ENCODE measurements at places on chromosomes 13 and 19. TPM values are rescaled to one million over a fixed set of nuclear protein-coding genes. Genes with fewer than 3 reads are reported as not detected.

Gene NANOS3
- not detected for total RNA-seq

Gene KIR2DL3
- not detected for total RNA-seq

Gene PEG3
- 0.84 TPM for total RNA-seq

Gene KLK10
- not detected for total RNA-seq

Gene GIPR
- total RNA-seq: not detected

Gene CCDC8
- total RNA-seq: 30.1 TPM

Gene ZNF284
- 0.74 TPM for total RNA-seq

Gene PSG7
- not detected for total RNA-seq

Gene CERS1
- 0.34 TPM for total RNA-seq

Gene LIM2
- not detected for total RNA-seq

Gene ZNF700
- total RNA-seq: 5.4 TPM

Gene SUGP1
- total RNA-seq: 37.9 TPM

Gene CPB2
- not detected for total RNA-seq

Gene KIR3DL1
- not detected for total RNA-seq

Gene RPL13A
- total RNA-seq: 3,580 TPM

Gene TGFBR3L
- 6.9 TPM for total RNA-seq

Gene FAM216B
- not detected for total RNA-seq

Gene ZNF480
- 4.0 TPM for total RNA-seq

Gene CCNA1
- total RNA-seq: 1.0 TPM

Gene ANGPTL8
- not detected for total RNA-seq

Gene C19orf81
- not detected for total RNA-seq

Gene ZNF557
- 4.2 TPM for total RNA-seq

Gene CIC
- 53.2 TPM for total RNA-seq

Gene LRRC25
- total RNA-seq: not detected

Gene ZNF571
- 1.2 TPM for total RNA-seq

Gene REX1BD
- 79.5 TPM for total RNA-seq

Data from bronchus fibroblast of lung (primary cell).